Activated CD8-positive, alpha-beta memory T cell treated with anti-CD3 and anti-CD28 coated beads for 4 hours (primary cell): ENCODE measurements at places on chromosomes 12 and 14.

GRCh38 chr12:52539083-52539820, 13.7 kb downstream of the KRT71 start:
- no peak for DNase-seq

DNA sequence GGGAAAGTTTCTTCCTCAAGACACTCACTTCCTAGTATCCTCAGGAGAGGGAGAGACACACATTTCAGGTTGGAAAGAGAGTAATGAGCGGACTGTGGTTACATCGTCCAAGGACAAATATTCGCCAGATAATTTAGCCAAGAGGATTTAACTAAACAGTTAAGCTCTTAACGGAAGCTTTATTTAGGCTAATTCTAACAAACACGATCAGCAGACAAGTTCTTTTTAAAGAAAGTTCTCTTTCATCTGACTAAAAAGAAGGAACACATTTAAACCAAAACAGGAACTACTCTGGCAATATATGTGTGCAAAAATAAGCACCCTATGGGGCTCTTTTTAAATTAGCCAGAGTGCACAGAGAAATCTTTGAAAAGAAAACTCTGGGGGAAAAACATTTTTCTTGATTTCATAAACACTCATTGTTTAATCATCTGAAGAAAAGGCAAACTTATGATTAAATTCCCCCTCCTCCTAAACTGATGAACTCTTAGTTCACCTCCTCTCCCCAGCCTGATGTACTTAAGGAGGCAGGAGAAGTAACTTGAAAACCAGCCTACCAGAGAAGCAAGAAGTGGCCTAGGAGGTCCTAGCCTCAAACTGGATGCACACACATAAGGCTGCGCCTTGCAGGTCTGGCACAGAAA, 13.3 kb upstream of the BTG1 start:
- DNase-seq, result no peak

- no peak for DNase-seq
Observed at GRCh38 chr12:108214486-108214885, 85.4 kb downstream of the WSCD2 start.

- no peak for DNase-seq
Observed at GRCh38 chr14:87996291-87996592, 3.3 kb upstream of the GALC start.

DNA sequence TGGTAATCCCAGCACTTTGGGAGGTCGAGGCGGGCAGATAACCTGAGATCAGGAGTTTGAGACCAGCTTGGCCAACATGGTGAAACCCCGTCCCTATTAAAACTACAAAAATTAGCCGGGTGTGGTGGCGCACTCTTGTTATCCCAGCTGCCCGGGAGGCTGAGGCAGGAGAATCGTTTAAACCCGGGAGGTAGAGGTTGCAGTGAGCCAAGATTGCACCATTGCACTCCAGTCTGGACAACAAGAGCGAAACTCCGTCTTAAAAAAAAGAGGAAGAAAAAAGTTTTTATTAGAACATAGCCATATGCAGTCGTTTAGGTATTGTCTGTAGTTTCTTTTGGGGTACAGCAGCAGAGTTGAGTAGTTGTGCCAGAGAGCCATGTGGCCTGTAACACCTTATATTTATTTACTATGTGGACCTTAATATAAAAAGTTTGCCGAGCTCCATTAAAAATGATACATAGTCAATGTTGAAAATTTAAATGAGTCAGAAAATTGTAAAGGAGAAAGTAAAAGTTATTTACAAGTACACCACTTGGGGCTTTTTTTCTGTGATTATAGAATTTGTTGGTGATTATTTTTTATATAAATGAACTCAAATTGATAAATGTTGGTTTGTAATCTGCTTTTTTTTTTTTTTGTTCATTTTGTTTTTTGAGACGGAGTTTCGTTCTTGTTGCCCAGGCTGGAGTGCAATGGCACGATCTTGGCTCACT, 2.2 kb downstream of the ADIPOR2 start:
- no peak for DNase-seq

DNA sequence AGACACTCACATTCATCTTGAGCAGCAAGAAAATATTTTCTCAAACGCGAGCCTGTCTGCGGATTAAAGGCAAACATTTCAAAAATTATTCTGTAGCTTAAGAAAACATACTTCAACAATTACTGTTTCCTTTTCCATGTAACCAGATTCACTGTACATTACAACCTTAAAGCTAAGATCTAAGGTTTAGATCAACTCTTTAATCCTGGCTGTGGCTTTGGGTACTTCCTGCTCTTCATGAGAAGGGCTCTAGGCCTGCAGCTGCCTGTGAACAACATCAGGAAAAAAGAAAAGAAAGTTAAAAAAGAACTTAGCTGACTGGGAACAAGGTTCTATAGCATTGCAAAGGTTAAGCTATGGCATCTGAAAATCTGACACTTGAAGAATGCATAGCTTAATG, 21.4 kb upstream of the PIWIL1 start:
- no peak for DNase-seq
